Dermis microvascular lymphatic vessel endothelial cell (primary cell): ENCODE measurements at places on chromosomes 2 and 18. TPM values are rescaled to one million over a fixed set of nuclear protein-coding genes. Genes with fewer than 3 reads are reported as not detected.

The SH3RF3 gene
- total RNA-seq: 4.5 and 8.9 TPM in 2 replicates

The DUSP2 gene
- 0.26 and 0.76 TPM in 2 replicates for total RNA-seq

The CDH19 gene
- under 0.01 TPM in 2 replicates for total RNA-seq

The CFAP53 gene
- 0.13 TPM in 2 replicates for total RNA-seq
